Ascending aorta (tissue), 2 donors: ENCODE measurements at places on chromosomes 16 and 17.
A peak's percentile ranks its signal among the peaks of the same experiment; 100 is the strongest.

DNA sequence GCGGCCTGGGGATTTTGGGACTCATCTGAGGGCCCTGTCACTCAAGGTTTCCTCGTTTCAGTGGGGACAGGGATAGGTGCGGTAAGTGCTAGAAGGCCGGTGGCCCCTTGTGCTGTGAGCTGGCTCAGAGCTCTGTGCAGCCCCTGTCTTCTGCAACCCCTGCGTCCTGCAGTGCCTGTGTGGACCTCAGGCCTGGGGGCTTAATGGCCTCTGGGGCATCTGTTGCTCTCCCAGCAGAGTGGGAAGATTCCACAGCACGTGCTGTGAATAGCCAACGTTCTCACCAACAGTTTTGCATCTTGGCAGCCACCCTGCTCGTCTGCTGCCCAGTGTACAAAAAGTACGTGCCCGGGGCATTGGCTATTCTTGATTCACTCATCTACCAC is 4.9 kb downstream of the FOXC2 start:
- DNase-seq = no peak

GRCh38 chr16:72723781-72724180 is 324.1 kb downstream of the ZFHX3 start:
- no peak for DNase-seq

DNA sequence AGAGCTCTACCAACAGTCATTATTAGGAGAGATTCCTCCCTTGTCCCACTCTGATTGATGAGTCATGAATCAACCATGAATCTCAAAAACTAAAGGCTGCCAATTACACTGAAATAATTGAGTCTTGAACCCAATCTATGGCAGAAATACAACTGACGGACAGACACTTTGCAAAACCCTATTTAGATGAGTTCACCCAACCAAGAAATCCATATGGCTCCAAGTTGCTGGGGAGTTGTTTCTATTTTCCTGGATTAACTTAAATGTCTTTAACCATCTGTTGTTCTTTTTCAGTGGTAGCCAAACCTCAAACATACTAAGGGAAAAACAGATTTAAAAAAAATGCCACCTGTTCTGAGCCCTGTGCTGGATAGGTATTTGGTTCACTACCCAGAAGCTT is 151.0 kb downstream of the SHISA9 start:
- no peak for DNase-seq

- DNase-seq = peak; percentile 69
Observed at GRCh38 chr17:32142857-32143526, 690 bp downstream of the RHOT1 start.

- no peak for DNase-seq
Observed at GRCh38 chr17:50112694-50113093, 17.3 kb downstream of the SAMD14 start.

GRCh38 chr16:85090181-85090580 is 22.1 kb downstream of the CIBAR2 start:
- DNase-seq = no peak

DNA sequence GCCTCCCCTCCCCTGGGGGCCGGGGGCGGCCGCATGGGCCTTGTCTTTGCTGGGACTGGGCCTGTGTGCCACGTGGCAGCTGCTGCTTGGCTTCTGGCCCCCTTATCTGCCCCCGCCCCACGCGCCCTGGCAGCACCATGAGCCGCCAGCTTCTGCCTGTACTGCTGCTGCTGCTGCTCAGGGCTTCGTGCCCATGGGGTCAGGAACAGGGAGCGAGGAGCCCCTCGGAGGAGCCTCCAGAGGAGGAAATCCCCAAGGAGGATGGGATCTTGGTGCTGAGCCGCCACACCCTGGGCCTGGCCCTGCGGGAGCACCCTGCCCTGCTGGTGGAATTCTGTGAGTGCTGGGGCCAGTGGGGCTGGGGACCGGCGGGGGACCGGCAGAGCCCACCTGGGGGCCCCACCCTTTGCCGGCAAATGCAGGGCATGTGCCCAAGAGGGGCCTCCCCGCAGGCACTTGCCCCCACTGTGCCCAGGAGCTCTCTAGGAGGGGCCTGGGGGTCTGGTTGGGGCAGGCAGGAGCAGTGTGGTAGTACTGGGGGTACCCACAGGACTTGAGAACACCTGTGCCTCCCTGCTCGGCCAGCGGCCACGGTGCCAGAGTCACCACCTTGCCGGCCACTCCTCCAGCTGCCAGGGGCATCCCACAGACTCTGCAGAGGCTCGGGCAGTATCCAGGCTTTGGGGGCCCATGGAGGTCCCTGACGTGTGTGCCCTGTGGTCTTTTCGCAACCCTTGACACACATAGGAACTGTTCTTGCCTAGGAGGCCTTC is at the start of gene PDIA2:
TSS of gene PDIA2 (plus strand) at position 132 of the 773 bp plus-strand sequence. CDS start at position 138, 6 bp downstream.
- DNase-seq = no peak
